ENCODE measurements at places on chromosomes 5 and 9.

DNA sequence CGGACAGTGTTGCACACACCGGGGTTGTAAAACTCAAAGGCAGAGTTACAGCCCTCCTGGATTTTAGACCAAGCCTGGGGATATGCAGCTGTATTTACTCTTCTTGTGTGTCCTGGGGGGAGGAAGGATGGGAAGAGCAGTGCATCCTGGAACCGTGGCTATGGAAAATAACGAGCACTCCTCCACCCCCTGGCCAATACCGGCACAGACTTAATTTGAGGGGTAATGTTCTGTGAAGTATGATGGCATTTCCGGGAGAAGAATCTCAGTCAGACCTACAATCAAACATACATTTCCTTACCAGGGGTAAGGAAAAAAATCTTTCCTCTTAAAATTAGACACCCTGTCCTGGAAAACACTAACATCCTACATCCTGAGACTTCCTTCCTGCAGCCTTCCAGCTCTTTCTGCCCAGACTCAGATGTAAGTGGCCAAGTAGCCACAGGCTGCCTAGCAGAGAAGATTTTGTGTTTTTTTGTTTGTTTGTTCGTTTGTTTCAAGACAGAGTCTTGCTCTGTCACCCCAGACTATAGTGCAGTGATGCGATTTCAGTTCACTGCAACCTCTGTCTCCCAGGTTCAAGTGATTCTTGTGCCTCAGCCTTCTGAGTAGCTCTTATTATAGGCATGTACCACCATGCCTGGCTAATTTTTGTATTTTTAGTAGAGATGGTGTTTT lies 11.0 kb upstream of the ERMP1 start:
- DNase-seq = peak; percentile 48

DNA sequence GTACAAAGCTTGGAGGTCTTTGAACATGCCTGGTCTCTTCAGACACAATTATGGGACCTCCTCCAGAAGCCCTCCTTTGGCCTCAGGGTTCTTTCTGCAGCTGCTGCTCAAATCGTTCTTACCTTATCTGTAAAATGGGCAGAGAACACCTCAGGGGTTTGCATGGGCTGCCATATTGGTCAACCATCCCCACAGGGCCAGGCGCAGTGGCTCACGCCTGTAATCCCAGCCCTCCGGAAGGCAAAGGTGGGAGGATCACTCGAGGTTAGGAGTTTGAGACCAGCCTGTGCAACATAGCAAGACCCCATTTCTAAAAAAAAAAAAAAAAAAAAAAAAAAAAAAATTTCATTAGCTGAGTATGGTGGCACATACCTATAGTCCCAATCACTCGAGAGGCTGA lies 29.1 kb upstream of the TCF7 start:
- DNase-seq = no peak

DNA sequence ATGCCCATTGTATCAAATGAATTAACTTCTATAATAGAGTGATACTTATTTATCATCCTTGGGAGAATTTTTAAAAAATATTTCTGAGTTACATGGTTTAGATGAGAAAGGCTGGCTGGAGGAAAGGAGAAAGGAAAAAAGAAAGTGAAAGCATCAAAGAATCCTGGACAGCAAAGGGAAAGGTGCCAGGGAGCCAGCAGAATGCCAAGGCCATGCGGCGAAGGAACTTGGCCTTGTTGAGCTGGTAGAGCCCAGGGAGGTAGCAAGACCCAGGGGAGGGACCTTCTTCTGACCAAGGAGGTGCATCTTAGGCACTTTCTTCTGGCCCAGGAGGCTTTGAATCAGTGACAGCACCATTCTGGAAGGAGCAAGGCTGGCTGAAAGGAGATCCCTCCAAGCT lies 240.5 kb downstream of the ENC1 start:
- DNase-seq = no peak

DNA sequence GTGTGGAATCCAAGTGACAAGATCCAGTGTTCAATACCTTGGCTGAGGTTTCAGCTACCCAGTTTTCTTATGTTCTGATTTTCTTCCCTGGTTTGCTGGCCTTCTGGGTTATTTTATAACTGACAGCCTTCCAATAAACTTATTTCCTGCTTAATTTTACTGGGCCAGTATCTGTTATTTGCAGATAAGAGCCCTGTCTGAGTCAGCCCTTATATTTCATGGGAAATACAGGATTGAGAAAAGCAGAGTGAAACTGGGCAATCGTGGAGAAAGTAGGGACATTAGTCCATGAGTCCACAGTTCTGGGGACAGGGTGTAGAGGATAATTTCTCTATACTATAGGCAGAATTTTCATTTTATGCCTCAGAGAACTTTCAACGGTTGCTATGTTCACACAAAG lies 32.3 kb downstream of the TMEM167A start:
- DNase-seq = no peak

GRCh38 chr9:91903126-91903911 lies 46.7 kb downstream of the ROR2 start:
- no peak for DNase-seq

GRCh38 chr5:144422018-144422727 lies 251.5 kb downstream of the KCTD16 start:
- no peak for DNase-seq

DNA sequence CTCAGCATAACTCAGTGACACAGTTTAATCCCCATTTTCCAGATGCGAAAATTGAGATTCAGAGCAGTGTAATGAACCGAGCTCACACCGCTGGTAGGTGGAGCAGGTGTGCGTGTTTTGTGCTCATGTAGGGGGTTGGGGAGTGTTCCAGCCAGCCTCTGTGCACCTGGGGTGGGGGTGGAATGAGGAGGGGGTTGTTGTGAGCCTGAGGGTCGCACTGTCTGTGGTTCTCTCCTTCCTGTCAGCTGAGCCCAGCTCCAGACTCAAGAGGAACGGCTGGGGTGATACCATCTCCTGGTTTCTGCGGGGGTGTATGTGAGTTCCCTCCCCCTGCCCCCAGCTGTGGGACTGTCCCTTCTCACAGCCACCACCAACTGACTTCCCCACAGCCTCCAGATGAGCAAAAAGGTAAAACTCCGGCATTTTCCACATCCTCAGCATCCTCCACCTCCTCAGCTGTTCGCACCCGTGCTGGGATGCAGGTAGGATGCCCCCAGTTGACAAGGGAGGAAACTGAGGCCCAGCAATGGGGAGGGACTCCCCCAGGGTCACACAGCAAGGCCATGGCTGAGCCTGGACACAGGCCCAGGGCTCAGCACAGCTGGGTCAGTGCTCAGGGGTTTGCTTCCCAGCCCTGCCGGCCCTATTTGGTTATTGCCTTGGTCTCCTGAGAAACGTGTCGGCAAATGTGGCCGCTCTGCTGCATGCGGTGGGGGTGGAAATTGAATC lies 2.1 kb downstream of the SH2D3C start:
- no peak for DNase-seq

DNA sequence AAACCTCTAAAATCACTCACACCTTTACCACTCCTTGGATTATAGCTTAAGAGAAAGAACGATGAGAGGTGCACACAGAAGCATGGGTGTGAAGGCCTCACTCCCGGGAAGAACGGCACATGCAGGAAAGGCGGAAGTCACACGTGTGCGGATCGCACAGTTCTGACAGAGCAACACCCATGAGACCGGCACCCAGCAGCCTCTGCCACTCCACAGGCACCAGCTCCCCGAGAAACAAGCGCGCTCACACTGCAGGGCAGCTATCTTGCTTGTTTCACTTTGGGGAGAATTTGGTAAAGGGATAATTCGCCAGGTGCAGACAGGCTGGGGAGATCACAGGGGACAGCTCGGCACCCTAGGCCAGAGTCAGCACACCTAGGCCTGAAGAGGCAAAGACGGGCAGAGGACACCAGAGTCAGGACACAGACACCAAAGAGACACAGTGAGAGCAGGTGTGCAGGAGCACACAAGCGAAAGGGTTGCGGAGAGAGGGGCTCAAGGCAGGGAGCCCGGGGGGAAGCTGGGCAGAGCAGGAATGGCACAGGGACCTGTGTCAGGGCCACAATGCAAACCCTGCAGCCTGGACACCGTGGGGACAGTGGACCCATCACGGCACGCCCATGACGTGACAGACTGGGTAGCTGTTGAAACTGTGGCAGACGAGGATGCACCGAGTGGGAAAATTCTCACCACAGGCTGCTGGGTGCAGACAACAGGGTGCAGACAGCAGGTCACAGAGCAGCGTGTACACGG lies 81.7 kb downstream of the CAMSAP1 start:
- no peak for DNase-seq

DNA sequence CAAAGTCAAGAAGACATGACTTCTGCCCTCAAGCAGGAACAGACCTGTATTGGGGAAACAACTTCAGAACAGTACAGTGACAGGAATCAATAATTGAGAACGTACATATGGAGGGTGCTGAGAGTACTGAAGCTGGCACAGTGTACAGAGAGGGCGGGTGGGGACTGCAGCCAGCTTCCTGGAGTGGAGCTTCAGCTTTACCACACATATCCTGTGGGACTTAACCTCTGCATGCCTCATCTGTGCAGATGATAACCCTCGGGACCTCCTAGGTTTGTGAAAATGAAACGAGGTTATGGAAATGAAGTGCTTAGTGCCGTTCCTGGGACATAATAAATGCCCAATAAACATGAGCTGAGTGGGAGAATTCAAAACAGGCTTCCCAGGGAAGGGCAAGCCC lies 22.1 kb upstream of the RARS1 start:
- DNase-seq = no peak

- DNase-seq = no peak
These were observed 330.2 kb upstream of the NREP start for GRCh38 chr5:112087222-112087621.

DNA sequence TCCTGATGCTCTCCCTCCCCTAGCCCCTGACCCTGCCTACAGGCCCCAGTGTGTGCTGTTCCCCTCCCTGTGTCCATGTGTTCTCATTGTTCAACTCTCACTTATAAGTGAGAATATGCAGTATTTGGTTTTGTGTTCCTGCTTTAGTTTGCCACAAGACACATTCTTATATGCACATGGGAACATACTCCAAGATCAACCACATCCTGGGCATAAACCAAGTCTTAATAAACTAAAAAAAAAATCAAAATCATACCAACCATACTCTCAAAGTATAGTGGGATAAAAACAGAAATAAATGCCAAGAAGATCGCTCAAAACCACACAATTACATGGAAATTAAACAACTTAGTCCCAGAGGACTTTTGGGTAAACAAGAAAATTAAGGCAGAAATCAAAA lies 11.2 kb upstream of the ZCCHC9 start:
- peak; percentile 18 for DNase-seq

- no peak for DNase-seq
These were observed 251.0 kb upstream of the RIOK2 start for GRCh38 chr5:97434021-97434420.

GRCh38 chr5:168822248-168822744 lies 243.1 kb upstream of the PANK3 start:
- no peak for DNase-seq

DNA sequence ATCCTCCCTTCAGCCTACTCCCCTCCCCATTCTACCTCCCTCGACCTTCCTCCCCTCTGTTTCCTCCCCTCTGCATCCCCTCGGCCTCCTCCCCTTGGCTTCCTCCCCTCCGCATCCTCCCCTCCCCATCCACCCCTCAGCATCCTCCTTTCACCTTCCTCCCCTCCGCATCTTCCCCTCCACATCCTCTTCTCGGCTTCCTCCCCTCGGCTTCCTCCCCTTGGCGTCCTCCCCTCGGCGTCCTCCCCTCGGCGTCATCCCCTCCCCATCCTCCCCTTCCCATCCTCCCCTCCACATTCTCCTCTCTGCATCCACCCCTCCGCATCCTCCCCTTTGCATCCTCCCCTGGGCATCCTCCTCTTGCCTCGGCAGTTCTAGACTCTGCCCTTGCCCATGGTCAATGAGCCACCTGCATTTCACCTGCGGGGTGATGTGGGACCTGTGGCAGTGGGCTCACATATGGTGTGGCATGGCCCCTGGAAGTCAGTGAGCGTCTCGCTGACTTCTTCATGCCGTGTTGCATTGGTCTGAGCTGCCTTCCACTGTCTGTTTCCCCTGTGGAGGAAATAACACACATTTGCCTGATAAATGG lies 113.0 kb downstream of the WNK2 start:
- DNase-seq = no peak

DNA sequence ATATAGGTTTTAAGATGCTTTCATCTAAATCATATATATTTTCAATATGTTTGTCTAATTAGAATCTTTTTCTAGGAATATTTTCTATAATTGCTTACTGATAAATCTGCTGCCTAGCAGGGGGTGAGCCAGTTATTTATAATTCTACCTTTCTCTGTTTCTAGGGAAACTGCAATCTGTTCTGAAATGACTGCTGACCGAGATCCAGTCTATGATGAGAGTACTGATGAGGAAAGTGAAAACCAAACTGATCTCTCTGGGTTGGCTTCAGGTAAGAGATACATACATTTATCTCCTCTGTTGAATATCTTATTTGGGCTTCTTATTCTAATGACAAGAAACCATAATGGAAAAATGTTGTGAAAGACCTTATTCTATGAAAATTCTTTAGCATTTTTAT lies 127.3 kb downstream of the XRCC4 start:
- no peak for DNase-seq

DNA sequence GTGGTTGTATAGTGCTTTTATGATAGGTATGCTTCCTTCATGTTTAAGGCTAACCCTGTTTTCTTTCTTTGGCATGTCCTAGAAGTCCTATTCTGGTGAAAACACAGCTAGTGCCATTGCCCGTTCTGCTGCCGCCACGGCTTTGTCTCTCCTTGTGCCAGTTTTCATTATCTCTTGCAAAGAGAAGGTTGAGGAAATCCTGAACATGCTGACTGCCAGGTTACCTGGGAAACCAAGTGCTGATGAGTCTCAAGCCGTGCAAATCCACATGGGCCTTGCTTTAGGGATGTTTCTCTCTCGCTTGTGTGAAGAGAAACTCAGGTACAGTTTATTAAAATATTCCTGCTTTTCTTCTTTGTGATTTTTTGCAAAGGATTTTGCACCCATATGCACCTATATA lies 102.2 kb downstream of the HACD4 start:
- DNase-seq = no peak

DNA sequence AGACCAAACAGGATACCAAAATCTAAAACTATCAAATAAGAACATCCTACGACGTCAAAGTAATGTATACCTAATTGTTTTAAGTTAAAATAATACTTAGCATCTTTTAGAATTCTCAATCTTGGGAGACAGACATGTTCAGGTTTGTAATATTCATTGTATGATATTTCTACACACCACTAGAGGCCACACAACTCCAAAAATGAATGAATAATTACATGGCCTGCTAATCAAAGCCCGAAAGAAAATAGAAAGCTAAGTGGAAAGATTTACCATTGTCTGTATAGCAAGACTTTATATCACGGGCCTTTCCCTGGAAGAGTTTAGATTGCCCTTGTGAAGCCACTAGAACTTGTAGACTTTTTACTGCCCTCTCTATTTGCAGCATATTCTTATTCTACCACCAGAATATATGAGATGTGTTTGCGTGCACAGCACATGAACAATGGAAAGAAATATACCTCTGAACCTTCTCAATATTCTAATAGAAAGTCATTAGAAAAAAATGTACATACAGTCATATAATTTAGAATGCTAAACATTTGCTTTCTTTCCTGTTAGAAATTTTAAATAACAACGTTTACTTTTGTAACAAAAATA lies 380.1 kb upstream of the NUDT12 start:
- DNase-seq = peak; percentile 39
